HT1080 (cell line): ENCODE measurements at places on chromosomes 5 and 9.

DNA sequence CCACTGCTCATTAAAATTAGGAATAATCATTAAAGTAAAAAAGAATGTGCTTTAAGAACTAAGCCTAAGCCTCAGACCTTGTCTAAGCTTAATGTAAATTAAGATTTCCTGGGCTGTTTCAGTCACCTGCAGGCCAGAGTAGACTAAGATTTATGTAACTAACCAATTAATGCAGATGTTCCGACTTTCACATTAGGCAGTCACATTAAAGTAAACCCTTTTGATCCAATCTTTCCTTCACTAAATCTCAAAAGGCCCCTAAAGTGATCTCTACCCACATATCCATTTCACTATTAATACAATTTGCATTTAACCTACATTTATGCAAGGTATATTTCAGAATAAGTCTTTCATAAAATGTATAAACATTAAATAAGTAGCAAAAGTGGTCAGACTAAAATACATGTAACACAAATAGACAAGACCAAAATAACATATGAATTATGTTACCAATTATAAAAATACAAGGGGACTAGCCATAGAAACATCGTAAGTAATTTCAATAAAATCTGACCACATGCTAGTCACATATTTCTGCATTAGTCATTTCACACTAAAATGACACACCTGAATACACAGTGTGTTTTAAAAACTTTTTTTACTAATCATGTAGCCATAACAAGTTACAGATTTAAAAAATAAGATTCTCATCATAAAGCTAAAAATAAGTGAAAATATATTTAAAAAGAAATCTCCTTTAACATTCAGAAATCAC, 7.7 kb downstream of the NR3C1 start:
- DNase-seq, result no peak

DNA sequence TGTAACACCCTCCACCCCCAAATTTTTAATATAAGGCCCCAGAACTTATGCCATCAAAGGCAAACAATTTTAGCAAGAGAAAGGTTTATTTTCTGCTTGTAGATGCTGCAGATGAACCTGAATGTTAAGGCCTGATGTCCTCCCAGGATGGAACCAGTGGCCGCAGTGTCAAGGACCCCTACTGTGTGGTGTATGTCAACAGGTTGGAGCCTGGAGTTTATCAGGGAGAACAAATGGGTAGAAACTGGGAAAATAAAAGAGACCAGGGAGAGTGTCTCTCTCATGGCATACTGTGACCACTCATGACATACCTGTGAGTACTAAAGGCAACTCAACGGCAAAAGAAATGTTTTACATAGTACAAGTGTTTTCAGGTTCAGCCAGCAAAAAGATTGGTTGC, 34.5 kb upstream of the LMNB1 start:
- no peak for DNase-seq

DNA sequence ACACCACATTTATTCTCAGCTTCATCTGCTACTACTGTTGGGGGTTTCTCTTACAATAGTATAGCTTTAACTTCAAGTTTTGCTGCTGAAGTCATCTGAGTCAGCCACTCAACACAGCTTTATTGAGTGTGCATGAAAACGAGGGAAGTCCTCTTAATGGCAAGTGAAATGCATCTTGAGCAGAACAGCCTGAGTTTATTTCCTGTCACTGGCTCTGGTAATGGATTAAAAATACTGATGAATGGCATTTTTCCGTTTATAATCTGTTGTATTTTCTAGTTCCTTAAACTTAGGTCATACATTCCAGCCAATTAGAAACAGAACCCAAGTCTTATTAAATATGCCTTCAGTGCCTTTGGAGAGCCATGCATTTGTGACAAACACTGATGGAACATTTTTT, 238.6 kb downstream of the SLF1 start:
- no peak for DNase-seq

GRCh38 chr5:78076351-78076750, 218.1 kb downstream of the AP3B1 start:
- no peak for DNase-seq

DNA sequence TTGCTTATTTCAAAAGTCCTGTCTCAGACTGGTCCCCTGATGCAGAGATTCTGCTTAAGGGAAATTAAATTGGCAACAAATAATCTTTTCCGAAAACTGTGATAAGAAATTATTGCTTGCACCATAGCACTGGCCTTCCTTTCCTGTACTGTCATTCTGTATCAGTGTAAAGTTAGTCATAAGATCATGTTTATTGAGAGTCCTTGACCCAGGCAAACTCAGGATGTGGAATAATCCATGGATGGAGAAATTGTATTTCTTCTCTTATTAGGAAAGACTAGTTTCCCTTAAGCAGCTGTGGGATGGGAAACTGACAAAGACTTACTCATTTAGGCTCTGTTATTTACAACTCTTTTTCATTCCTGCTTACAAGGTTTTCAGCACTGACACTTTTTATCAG, 83.0 kb upstream of the RANBP6 start:
- DNase-seq, result peak; percentile 71

DNA sequence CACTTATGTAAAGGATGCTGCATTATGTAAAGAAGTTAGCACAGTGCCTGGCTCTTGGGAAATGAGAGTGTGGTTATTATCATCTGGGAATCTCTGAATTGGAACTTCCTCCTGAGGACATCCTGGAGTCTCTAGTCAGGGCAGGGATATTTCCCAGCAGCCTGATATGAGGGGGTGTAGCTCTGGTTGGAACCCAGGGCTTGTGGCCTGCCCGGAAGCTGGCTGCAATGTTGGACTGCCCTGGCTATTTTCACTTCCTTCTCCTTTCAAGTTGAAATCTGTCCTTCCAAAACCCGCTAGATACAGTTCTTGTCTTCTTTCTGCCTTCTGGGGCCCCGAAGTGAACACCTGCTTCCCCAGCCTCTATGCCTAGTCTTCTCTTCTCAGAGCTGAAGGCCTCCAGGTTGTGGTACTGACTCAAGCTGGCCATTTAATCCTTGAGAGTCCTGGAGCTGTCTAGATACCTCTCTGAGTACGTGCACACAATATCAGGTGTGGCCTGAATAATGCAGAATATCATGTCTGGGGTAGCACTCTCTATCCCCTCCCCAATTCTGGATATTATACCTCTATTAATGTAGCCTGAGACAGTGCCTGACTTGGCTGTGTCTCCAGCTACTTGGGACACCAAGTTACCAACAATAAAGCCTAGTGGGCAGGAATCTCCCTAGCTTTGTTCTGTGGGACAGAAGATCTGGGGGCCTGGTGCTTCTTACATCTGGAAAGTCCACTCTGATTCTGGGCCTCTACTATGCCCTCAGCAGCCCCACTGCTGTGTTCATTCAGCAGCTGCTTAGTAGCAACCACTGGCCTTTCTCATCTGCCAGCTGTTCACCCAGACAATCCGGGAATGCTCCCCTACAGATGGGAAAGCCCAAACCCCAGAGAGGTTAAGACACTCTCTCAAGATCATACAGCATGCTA, 45.0 kb downstream of the SLC6A7 start:
- no peak for DNase-seq

DNA sequence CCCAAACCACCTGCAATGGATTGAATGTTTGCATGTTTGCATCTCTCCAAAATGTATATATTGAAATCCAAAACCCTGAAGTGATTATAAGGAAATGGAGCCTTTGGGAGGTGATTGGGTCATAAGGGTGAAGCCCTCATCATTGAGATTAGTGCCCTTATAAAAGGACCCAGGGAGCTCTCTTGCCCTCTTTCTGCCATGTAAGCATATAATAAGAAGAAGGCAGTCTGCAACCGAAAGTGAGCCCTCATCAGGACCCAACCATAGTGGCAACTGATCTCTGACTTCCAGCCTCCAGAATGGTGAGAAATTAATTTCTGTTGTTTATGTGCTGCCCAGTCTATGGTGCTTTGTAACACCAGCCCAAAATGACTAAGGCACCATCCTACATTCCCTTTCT, 115.7 kb upstream of the EFNA5 start:
- no peak for DNase-seq

DNA sequence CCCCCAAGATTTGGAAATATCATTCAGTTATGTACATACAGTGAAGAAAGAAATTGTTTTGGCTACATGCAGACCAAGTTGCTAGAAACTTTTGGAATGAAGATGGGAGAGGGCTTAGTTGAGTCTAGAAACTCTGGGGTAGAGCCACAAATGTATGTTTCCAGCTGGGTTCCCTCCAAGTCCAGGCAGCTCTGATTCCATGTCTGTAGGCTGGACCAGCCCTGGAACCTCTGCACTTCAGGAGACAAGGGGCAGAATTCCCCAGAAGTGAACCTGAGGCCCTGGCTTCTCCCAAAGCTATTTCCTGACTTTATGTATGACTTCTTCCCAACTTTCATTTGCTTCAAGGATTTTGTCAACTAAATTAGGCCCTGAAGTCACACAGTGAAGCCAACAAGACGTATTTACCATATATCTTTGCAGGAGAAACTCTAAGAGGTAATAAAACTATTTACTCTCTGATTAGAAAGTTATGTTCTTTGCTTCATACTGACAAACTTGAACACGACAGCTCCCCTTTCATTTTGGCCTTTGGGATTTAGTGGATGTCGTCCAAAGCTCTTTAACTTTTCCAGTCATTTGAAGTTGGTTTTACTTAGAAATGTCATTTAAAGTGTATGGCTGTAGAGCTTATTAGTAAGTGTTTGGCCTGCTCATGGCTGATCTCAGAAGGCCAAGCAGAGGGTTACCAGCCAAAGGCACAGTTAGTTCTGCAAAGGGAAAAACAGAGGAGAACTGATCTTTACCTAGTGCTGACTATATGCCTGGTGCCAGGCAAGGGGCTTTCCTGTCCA, 152.0 kb upstream of the SLC28A3 start:
- no peak for DNase-seq

- DNase-seq, result no peak
These were observed 3.1 kb upstream of the CATSPER3 start for GRCh38 chr5:134964359-134965270.

GRCh38 chr5:118320121-118320520, 668.2 kb downstream of the DTWD2 start:
- DNase-seq, result no peak

GRCh38 chr5:111389390-111390082, 122.8 kb downstream of the STARD4 start:
- DNase-seq, result peak; percentile 88

- no peak for DNase-seq
These were observed 97.7 kb downstream of the SLC44A1 start for GRCh38 chr9:105342147-105342505.

DNA sequence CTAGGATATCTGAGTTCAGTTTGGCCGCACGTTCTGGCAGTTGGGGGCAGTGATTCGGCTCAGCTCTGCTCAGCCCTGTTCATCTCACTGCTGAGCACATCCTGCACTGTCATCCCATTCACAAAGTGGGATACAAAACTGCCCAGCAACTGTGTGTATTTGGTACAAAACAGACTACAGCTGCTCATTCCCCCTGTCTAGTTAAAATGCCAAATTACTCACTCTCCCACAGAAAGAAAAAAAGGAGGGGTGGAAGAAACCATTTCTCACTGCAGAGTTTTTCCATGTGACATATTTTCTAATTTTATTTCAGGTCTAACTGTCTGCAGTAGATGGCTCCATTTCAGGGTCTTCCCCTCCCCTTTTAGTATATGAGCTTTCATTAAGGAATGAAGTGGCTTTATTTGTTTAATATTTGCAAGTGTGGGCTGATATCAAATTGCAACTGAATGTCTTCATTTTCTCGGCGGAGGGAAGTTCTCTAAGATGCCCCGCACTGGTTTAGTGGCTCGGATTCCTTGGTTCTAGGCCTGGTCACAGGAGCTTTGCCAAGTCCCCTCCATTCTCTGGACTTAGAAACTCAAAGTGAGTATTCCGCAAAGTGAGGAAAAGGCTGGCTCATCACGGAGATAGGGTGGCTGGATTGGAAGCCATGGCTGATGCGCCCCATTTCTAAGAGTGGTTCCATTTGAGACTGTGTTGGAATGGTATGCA, 14.7 kb downstream of the COL15A1 start:
- peak; percentile 46 for DNase-seq

- peak; percentile 87 for DNase-seq
These were observed 15.5 kb downstream of the C5orf15 start for GRCh38 chr5:133952729-133953567.

- DNase-seq, result no peak
These were observed 38.8 kb upstream of the BOD1 start for GRCh38 chr5:173655196-173655797.

DNA sequence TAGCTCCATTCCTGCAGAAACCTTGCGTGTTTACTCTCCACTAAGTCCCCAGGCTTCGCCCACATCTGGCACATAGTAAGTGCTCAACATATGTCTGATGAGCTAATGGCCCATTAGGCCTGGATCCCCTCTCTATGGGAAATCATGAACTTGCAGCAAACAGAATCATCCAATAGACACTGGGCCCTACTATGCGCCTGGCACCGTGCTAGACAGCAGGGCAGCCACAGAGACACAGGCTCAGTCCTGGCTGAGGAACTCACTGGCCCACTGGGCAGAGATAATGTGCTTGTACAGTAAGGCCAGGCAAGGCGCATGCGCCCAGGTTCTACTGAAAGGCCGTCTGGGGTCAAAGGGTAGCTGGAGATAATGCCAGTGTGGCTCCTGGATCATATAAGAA, 36.9 kb upstream of the FABP6 start:
- DNase-seq, result no peak

DNA sequence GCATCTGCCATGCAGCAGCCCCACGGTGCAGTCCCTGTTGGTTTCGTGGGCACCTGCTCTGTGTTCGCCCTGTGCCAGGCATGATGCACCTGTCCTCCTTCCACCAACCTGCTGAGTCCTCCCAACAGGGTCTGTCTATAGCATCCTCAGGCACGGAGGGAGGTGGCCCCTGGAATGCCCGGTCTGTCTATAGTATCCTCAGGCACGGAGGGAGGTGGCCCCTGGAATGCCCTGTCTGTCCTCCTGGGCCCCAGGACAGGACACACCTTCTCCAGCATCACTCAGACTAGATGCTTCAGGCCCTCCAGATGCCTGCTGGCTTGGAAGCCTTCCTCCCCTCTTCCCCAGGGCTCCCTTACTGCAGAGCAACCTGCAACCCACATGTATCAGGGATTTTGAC, 9.9 kb upstream of the PHYHD1 start:
- DNase-seq, result no peak

GRCh38 chr9:130955947-130956621, 17.0 kb upstream of the FIBCD1 start:
- DNase-seq, result no peak

DNA sequence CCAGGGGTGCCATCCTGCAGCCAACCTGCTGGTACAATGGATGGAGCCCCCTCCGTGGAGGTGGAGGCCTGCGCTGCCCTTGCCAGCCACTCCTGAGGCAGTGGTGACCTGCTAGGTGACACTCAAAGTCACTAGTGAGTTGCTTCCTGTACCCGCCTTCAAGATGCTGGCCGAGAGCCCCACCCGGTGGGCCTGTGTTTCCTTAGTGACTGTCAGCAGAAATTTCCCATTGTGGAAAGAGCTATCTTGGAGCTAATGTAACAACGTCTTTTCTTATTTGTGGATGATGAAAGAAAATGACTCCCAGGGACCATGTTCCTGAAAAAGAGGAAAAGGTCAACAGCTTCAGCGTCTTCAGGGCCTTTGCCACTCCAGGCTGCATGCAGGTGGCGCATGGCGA, 117.0 kb upstream of the BOD1 start:
- no peak for DNase-seq

- no peak for DNase-seq
These were observed 19.3 kb upstream of the ANKH start for GRCh38 chr5:14890846-14891245.

- DNase-seq, result no peak
These were observed 62.7 kb upstream of the MEGF10 start for GRCh38 chr5:127227881-127228280.

GRCh38 chr9:72464857-72465592, 56.4 kb upstream of the TMC1 start:
- no peak for DNase-seq

- DNase-seq, result no peak
These were observed 2.9 kb upstream of the TGFBI start for GRCh38 chr5:136025900-136026299.
